Left ventricle myocardium superior (tissue), 1 donor: ENCODE measurements at places on chromosomes 2 and 18. TPM values are rescaled to one million over a fixed set of nuclear protein-coding genes. Genes with fewer than 3 reads are reported as not detected.

MPHOSPH10 gene
- total RNA-seq = 18.2 TPM

DNA sequence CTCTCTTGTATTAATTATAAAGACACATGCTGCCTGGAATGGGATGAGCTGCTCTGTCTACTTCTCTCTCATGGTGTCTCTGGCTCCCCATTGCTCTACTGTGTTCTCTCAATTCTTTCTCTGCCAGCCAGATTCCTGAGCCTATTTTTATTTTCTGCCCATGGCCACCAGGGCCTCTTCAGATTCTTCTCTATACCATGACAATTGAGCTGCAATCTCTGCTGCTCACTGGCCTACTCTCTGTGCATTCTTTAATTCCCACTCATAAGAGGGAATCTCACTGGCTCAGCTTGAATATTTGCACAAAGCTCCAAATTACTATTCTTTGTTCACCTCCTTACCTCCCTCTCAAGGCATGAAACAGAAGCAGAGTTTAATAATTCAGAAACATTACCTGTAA is 161.4 kb upstream of the GULP1 start:
- DNase-seq = no peak

- DNase-seq = no peak
These were observed 121.6 kb downstream of the ZRANB3 start for GRCh38 chr2:135409436-135409835.

DNA sequence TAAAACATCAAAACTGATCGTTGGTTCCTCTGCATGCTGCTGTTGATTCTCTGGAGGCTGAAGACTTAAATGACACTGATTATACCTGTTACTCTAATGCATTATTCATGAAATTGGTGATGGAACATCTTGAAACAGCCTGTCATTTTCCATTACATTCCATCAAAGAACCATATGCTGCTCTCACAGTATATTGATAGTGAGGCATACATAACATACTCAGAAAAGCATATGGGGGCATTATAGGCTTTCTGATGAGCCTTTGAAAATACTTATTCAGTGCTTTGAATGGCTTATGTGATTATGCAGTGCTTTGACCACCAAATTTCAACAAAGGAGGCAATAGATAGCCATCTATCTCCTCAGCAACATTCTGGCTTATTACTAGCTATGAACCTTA is 392.1 kb downstream of the CDH19 start:
- no peak for DNase-seq
